Stimulated activated CD4-positive, alpha-beta T cell treated with anti-CD3 and anti-CD28 coated beads, Interleukin-4, amount 100 ng/mL, for 24 hours (primary cell): ENCODE measurements at places on chromosomes 11 and 22.

GRCh38 chr22:30286813-30287647 is 2.3 kb downstream of the CASTOR1 start:
- peak; percentile 90 for DNase-seq

DNA sequence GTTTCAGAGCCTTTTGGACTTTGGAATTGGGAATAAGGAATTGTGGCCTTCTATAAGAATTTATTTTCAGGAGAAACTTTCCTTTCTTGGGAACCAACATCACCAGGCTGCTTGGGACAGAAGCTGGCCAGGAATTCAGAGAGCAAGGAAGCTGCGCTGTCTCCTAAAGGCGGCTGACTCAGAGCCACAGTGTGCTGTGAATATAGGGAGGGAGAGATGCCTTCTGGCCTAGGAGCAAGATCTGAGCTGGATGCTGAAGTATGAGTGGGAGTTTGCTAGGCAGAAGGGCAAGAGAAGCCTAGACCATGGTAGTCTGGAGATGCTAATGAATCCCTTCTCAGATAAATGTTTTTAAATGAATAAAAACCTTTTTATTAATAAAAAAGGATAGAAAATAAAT is 213.7 kb upstream of the TBCEL start:
- DNase-seq = no peak

DNA sequence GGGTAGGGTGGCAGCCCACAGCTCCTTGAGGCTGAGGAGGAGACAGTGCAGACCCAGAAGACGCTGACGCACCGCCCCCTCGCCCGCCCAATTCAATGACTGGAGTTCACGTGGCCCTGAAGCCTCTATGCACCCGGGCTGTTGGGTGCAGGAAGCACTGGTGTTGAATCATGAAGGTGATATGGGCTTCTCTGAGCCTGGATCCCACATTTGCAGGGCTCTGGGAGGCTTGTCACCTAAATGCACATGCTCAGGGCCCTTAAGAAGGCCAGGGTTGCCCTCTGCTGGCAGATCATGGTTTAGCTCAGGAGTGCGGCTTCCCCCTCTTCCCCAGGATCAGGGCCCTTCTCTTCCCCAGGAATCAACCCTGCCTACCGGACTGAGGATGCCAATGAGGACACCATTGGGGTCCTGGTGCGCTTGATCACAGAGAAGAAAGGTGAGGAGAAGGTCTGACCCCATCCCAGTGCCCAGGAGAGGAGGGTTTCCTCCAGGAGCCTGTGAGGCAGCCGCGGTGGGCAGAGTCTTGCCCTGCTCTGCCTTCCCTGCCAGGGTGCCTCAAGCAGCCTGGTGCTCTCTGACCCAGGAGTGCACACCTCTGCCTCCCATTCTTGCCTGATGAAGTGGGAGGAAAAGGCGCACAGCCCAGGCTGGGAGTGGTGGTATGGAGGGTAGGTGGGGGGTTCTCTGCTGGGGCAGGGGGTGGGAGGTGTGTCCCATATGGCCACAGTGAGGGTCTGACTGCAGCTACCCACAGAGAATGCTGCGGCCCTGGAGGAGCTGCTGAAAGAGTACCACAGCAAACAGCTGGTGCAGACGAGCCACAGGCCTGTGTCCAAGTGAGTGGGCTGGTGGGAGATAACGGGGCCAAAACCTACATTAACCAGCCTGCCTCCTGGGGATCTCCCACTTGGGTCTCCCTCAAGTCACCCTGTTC is 17.5 kb downstream of the RELT start:
- DNase-seq = peak; percentile 66

- no peak for DNase-seq
Observed at GRCh38 chr11:108817976-108818375, 153.1 kb downstream of the DDX10 start.

GRCh38 chr11:95577716-95578460 is 211.7 kb downstream of the FAM76B start:
- DNase-seq = peak; percentile 15

GRCh38 chr11:57630171-57630570 is 19.5 kb downstream of the YPEL4 start:
- DNase-seq = no peak

DNA sequence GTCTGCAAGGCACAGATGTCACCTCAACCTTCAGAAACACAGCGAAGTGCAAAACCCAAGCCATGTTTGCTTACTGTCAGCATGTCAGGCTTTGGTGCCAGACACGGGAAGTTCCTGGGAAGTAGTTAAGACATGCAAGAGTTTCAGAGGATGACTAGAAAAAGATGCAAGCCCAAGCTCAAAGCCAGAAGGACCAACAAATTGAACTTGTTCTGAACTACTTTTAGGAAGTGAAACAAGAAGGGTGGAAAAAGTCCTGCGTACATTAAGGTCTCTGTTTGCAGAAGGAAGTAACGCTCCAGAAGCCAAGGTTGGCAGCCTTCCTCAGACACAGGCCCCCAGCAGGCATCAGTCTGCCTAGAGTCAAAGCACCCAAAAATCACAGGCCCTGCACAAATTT is 2.6 kb downstream of the AP1B1 start:
- no peak for DNase-seq

DNA sequence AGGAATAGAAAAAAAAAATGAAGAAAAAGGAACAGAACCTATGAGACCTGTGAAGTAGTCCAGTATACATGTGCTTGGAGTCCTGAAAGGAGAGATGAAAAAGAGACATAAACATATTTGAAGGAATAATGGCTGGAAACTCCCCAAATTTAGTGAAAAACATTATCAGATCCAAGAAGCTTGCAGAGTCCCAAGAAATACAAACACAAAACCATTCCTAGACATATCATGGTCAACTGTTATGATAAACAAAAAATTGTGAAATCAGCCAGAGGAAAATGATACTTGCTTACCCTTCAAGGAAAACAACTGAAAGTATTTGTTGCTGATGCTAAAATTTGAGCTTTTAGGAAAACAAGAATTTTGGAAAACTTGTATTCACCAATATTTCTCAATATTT is 250.1 kb downstream of the DDX10 start:
- no peak for DNase-seq

DNA sequence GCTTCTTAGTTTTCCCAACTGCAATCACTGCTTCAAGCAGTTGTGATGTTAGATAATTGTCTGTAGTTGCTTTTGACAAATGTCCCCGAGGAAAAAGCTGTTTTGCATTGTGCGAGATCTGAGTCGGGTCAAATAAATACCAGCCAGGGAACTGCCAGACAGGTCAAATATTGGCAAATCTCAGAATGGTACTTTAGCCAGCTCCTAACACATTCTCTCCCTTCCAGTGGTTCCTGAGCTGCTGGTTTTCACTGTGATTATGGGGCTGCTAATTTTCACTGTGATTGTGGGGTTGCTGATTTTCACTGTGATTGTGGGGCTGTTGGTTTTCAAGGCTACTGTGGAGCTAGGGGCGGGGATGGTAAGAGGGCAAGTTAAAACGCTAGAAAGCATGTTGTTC is 14.3 kb downstream of the RASSF10 start:
- DNase-seq = no peak

DNA sequence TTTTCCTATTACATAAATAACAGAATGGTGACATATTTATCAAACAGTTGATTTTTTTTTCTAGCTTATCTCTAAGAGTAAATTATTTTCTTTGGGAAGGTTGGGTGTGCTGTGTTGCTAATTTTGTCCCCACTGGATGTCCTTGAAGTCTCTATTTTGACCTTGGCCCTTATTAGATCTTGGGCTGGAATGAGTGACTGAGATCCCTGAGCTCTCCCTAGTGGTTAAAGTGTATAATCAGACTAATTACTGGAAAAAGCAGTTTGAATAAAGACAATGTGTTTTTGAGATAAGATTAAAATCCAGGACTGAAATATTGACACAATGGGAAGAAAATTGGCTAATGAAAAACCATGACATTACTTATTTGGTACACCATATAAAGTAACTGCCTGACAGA is 56.1 kb downstream of the AASDHPPT start:
- no peak for DNase-seq

- no peak for DNase-seq
Observed at GRCh38 chr22:32905400-32905799, 103.9 kb downstream of the TIMP3 start.

GRCh38 chr11:44601471-44602370 is 36.3 kb downstream of the CD82 start:
- peak; percentile 48 for DNase-seq

GRCh38 chr11:75873417-75874221 is 58.6 kb downstream of the UVRAG start:
- DNase-seq = no peak

- DNase-seq = no peak
Observed at GRCh38 chr11:6623391-6624363, 4.5 kb upstream of the TPP1 start.

GRCh38 chr22:45657701-45658100 is 13.9 kb upstream of the ATXN10 start:
- no peak for DNase-seq

- DNase-seq = no peak
Observed at GRCh38 chr22:48951836-48952235, 875.8 kb downstream of the BRD1 start.

GRCh38 chr11:68550485-68550817 is 89.9 kb downstream of the PPP6R3 start:
- DNase-seq = peak; percentile 37

DNA sequence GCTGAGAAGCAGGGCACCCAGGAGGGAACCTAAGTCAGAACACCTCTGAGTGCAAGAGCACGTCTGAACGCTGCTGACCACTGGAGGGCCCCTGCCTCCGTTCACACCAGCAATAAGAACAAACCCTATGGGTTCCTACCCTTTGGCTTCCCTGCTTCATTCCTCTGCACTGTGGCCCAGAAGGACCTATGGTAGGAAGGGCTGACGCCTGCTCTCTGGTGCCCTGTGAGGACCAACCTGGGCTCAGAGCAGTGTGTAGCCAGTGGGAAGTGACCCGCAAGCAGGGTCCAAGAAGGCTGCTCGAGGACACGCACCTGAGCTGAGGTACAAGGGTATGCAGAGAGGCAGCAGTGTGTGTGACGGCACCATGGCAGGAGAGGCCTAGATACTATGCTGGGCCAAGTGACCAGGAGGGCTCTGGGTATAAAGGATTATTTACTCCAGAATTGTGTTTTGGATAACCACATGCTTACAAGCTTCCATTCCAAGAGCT is 68.8 kb upstream of the CLTCL1 start:
- DNase-seq = no peak

GRCh38 chr11:74162681-74163467 is 7.9 kb downstream of the C2CD3 start:
- DNase-seq = no peak
